Smooth muscle cell of bladder (primary cell): ENCODE measurements at places on chromosomes 13 and 19. TPM values are rescaled to one million over a fixed set of nuclear protein-coding genes. Genes with fewer than 3 reads are reported as not detected.

The HIF3A gene
- total RNA-seq, result 0.14 and 0.28 TPM in 2 replicates

The PSG3 gene
- total RNA-seq, result not detected in 2 replicates

The ZNF208 gene
- total RNA-seq, result 0.85 and 2.0 TPM in 2 replicates

The FAM216B gene
- total RNA-seq, result 0.09 and 0.14 TPM in 2 replicates

The MAP1S gene
- total RNA-seq, result 9.2 and 11.2 TPM in 2 replicates

The PSG1 gene
- under 0.01 and 0.09 TPM in 2 replicates for total RNA-seq

The SLC25A41 gene
- not detected in 2 replicates for total RNA-seq

The CILP2 gene
- 0.14 and 0.37 TPM in 2 replicates for total RNA-seq

The CALR3 gene
- 0.14 TPM in 1 of 2 replicates, not detected in the other for total RNA-seq

The C19orf81 gene
- total RNA-seq, result not detected in 2 replicates

The ATP11A gene
- 6.3 and 10.1 TPM in 2 replicates for total RNA-seq

The ACTMAP gene
- total RNA-seq, result 0.37 and 0.57 TPM in 2 replicates

The CCDC70 gene
- not detected in 2 replicates for total RNA-seq

The GJB2 gene
- under 0.01 and 0.14 TPM in 2 replicates for total RNA-seq

The IRGQ gene
- total RNA-seq, result 15.6 and 17.4 TPM in 2 replicates

The DZIP1 gene
- total RNA-seq, result 22.5 and 34.1 TPM in 2 replicates
